COR-L47 (cell line): ENCODE measurements at places on chromosomes 4 and X.

DNA sequence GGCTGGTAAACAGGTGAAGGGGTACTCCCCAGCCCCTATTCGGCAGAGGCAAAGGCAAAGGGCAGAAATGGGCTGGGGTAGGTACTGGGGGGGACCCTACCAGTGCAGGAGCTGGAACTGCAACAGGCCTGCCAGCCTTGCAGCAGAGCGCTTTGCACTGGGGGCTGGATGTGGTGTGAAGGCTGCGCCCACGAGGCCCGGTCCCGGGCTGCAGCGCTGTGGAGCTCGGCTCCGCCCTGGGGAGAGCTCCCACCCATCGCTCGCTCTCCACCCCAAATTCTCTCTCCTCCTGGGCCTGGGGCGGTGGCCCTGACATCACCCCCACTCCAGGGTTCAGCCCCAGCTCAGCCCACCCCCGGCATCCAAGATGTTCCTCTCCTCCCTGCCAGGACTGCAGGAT lies 24.2 kb downstream of the IQSEC2 start:
- no peak for DNase-seq

DNA sequence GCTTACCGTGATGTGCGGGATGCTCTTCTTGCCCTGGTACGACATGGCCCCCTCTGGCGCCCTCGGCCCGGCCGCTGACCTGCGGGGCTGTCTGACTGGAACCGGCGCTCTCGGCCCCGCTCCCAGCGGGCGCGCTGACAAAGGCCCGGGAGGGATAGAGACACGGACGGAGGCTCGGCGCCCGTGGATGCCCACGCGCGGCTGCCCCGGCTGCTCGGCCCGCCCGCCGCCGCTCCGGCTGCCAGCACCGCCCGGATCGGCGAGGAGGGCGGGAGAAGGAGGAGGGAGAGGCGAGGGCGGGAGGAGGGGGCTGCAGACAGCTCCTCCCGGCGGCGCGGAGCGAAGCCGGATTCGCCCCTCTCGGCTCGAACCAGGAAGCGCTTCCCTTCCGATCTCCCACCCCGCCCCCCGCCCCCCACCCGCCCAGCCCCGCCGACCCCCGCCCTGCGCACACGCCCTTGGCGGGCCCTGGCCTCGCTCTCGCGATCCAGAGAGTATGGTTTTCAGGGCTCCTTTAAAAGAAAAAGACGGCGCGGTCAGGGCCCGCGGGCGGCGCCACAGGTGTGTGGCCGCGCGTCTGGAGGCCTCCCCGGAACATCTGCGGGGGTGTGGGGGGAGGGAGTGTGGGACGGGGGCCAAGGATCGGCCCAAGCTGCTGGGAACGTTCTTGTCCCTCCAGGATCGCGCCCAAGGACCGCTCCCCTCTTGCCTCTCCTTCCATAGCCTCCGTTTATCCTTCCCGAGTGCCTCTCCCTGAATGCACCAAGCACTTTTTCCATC lies 4.5 kb downstream of the CRMP1 start:
- DNase-seq = peak; percentile 88

DNA sequence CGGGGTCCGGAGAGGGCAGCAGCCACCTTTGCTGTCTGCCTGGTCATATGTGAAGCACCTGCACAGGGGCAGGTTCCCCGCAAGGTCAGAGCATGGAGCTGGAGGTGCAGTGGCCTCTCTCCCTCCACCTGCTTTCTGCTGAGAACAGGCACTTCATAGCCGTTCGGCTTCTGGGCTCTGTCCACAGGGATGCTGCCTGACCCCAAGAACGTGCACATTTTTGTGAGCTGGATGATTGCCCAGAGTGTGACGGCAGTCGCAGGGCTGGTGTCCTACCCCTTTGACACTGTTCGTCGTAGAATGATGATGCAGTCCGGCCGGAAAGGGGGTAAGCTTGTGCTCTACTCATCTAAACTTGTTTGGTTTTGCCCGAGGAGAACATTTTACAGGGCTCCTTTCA lies 2.5 kb downstream of the SLC25A4 start:
- DNase-seq = no peak

GRCh38 chr4:40190019-40190418 lies 6.8 kb upstream of the RHOH start:
- DNase-seq = no peak

DNA sequence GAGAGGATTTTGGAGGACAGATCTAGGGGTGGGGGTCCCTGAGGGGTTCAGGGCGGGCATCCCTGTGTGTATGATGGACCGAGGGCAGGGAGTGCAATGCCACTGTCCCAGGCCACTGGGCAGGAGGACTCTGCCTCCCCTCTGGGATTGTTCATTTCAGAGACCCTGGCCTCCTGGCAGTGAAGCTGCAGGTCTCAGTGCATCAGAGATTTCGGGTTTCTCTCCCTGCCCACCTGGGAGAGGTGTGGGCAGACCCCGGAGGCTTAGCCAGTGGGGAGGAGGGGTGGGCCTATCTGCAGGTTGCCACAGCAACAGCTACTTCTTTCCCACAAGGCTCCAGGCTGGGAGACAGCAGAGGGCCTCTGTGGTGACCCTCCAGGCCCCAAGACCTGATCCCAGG lies 80.1 kb upstream of the LRPAP1 start:
- no peak for DNase-seq

DNA sequence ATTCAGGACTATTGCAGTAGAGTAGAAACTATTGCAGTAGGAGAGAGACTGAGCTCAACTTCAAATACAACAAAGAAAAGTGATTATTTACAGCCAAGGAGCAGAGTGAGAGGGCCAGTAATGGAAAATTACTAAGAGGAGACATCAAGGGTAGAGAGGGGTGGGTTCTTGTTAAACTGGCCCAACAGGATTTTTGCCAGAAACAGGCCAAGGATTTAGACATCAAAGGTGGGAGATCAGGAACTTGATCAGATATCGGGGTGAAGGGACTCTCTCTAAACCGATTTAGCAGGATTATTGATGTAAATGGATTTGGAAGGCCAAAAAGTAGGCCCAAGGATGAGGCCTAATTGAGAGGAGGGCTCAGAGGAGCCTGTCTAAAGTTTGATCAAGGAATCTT lies 64.8 kb downstream of the IRS4 start:
- DNase-seq = no peak

GRCh38 chrX:21933077-21933476 lies 7.4 kb upstream of the SMS start:
- no peak for DNase-seq

GRCh38 chr4:118268780-118269179 lies 84.0 kb downstream of the PRSS12 start:
- no peak for DNase-seq

- peak; percentile 17 for DNase-seq
Observed at GRCh38 chr4:146646593-146647325, 8.1 kb downstream of the POU4F2 start.

GRCh38 chr4:104879367-104879766 lies 267.3 kb upstream of the TET2 start:
- DNase-seq = no peak

- no peak for DNase-seq
Observed at GRCh38 chr4:11487139-11487538, 58.4 kb upstream of the HS3ST1 start.

DNA sequence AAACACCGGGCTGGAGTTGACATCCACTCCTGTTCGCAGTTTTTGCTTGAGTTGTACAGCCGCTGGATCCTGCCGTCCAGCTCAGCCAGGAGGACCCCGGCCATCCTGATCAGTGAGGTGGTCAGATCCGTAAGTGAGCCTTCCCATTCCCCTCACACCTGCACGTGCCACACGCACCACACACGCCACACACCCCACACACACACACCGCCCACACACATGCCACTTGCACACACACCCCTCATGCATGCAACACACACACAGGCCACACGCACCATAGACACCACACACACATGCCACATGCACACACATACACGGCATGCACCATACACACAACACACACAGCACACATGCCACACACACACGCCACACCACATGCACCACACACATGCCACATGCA lies 20.1 kb upstream of the MSANTD1 start:
- no peak for DNase-seq

- DNase-seq = no peak
Observed at GRCh38 chr4:105120626-105121025, 26.1 kb upstream of the TET2 start.

- DNase-seq = no peak
Observed at GRCh38 chr4:138049355-138049754, 192.8 kb downstream of the SLC7A11 start.

GRCh38 chrX:72313707-72314641 lies 8.3 kb upstream of the CITED1 start:
- DNase-seq = no peak

- no peak for DNase-seq
Observed at GRCh38 chrX:1909419-1910206, 294.8 kb downstream of the ASMT start.

GRCh38 chr4:105112274-105112673 lies 34.4 kb upstream of the TET2 start:
- DNase-seq = no peak

GRCh38 chrX:129600981-129601424 lies 53.8 kb downstream of the APLN start:
- no peak for DNase-seq

DNA sequence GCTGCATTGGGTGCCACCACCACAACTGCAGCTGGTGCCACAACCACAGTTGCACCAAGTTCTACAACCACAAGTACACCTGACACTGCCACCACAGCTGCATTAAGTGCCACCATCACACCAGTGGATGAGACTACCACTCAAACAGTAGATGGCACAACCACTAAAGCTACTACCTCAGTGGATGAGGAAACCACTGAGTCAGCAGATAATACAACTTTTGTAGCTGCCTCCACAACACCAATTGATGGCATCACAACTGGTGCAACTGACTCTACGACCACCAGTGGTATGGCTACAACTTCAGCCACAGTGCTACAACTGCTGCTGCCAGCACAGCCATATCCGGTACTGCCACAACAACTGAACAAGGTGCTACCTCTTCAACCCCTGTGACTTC lies 35.1 kb upstream of the CABS1 start:
- no peak for DNase-seq

DNA sequence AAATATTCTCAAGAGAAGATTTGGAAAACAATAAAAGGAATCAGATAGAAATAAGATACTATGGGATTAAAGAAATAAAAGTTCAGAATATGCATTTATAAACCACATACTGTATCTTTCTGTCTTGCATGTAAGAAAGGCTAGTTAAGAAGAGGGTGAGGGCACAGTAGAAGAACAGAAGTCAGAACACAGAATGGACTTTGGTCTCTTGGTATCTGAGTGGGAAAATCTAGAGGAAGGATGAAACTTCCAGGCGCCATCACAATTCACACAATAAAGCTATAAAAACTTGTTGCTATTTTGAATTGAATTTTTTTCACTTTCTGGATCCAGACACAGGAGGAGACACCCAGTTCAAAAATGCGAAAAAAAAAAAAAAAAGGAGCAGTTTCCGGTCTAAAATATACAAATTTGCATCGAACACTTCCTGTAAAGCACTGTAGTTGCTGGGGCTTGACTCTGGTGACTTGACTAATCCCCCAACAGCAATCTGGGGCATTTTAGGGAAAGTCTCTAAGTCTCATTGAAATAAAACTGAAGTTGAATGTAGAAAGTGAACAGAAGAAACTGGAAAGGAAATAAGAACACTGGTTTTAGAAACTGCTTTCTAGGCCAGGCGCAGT lies 8.1 kb upstream of the NAAA start:
- DNase-seq = no peak

GRCh38 chrX:37676811-37677210 lies 8.8 kb upstream of the XK start:
- DNase-seq = no peak

DNA sequence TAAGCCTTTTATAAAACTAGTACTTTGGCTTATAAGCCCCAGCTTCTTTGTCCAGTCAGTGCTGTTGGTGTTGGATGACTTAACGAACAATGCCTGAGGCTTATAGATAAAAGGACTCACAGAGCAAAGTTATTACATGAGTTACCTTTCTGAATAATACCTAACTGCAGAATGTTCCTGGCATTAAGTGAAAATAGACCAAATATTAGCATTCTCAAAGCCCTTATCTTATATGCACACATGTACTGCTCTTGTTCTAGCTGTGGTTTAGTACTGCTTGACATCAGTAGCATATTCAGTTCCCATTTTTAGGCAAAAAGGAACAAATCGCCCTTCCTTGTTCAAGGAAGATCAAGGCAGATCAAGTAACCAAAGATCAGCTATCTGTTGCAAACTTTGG lies 131.6 kb downstream of the ZNF330 start:
- DNase-seq = no peak

DNA sequence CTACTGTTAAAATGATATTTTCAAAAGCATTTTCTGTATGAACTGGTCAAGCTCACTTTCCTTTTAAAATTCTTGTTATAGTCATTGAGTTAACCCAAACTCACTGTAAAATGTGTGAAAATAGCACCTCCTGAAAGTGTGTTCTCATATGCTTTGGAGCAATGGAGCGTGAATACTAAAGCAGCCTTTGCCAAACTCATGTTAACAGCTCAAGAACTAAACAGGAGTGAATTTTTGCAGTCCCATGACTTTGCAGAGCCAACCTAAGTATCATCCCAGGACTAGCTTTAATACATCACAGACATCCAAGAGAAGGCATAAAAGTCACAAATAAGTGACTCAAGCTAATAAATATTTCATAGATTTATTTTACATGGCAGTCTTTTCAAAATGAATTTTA lies 2.3 kb downstream of the AMMECR1 start:
- no peak for DNase-seq

DNA sequence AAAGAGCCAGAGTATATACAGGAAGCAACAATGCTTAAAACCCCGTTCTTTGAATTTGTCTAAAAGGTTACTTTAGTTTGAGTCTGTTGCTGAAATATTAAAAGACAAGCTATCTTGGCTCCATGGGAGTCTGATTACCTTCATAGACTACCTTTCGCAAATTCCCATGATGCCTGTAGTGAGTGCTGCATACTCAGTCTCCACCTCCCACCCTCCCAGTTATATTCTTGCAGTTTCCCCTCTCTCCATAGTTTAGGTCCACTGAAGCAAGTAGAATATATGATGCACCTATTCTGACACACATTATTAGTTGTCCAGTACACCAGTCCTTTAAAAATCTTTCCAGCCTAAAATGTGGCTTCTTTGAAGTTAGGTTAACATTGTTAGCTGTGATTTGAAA lies 2.4 kb downstream of the CNKSR2 start:
- no peak for DNase-seq

DNA sequence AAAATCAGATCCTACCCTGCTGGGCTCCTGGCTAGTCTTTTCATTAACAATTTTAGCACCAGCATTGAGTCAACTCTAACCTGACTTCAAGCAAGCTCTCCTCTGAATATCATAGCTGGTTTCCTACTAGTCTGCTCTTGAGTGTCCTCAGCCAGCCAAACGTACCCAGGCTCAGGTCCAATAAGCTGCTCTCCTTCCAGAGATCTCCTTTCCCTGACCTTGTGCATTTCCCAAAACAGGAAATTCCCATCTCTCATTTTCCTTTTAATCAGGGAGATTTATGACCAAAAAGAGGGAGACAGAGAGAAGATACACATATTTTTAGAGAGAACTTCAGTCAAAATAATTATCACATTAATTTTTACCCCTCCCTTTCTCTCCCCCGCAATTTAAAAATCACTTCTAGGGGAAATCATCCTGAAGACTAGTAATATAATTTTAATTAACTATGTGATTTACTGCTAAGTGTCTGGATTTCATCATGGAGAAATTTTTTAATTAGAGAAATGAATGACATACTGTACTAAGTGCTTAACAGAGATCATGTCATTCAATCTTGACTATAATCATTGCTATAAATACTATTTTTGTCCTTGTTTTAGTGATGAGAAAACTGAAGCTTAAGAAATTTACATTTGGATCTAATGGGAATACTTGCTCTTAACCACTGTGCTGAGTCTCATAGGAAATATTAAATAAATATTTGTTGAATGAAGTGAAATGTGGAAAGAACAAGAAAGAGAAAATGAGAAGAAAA lies 421.7 kb upstream of the INTU start:
- DNase-seq = no peak

GRCh38 chr4:102566426-102566825 lies 65.3 kb downstream of the NFKB1 start:
- no peak for DNase-seq

GRCh38 chr4:42654631-42655268 lies 2.2 kb downstream of the ATP8A1 start:
- DNase-seq = no peak
